ENCODE measurements at places on chromosomes 16 and 17.

- DNase-seq: no peak
Observed at GRCh38 chr17:49005140-49005539, 8.0 kb downstream of the IGF2BP1 start.

- no peak for DNase-seq
Observed at GRCh38 chr17:70109497-70109896, 34.5 kb downstream of the KCNJ16 start.

DNA sequence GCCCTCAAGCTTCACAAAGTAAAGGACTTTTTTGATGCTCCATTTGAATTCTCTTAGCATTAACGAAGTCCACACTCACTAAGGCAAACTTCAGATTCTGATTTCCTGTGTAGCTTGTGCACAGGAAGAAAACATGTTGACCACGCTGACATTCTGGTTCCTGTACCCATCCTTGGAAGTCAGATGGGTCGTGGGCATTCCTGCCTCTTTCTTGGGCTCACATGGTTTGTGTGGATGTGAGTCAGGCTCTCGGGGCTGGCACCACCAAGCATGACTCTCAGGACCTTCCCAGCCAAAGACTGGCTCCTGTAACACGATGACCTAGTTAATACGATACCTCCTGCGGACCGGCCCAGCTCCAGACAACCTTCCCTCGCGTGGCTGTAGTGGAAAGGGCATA, 32.8 kb downstream of the ARSG start:
- no peak for DNase-seq

DNA sequence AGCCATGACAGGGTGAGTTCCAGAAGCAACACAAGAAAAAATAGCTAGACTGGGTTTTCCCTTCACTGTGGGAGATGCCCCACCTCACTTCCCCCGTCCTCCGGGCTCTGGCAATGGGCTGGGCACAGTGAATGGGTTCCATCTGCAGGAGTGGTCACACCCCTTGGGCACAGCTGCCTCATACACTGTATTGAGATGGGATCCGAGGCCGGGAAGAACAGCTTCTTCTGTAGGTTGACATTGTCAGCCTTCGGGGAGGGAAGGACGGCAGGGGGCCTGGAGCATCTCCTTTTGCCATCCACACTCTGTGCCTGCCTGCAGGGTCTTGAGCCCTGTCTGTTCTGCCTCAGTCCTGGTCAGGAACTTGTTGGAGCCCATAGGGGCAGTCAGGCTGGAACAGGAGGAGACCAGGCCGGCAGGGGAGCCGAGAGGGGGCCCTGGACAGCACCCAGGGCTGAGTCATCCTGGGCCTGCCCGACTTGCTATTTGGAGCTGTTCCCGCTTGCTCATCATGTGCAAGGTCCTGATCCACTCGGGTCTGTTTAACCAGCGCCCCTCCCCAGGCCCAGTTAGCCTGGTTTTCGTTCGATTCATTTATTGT, 286.7 kb downstream of the SEC14L1 start:
- no peak for DNase-seq

DNA sequence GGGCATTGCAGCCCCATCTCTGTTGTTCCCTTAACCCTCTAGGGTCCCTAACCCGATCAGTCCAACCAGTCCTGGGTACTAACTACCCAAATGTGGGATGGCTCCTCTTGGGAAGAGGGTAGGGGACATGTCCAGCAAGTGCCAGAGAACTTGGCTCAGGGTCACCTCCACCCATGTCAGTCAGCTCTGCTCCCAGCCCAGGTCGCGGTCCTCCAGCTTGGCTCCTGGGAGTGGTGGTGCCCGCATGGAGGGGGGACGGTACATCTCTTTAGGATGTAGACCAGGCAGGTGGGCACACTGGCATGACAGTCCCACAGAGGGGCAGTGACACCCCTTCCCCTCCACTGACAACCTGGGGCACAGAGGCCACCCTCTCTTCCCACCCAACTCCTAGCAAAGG, 6.0 kb downstream of the TMUB2 start:
- no peak for DNase-seq

DNA sequence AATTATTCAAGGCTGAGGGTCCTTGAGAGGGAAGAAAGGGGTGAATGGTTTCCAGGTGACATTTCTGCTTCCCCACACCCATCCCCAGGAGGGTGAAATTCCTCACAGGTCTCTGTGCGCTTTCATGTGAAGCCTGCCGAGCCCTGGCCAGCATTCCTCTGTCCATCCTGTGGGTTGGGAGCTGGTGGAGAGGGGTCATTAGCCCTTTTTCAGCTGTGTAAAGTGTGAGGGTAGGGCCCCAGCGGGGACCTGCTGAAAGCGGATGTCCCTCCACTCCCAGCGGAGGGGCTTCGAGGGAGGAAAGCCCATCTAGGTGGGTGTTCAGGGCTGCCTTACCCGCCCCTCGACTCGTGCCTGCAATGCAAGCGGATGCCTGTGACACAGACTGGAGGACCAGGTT, 53.3 kb upstream of the DLX4 start:
- no peak for DNase-seq

DNA sequence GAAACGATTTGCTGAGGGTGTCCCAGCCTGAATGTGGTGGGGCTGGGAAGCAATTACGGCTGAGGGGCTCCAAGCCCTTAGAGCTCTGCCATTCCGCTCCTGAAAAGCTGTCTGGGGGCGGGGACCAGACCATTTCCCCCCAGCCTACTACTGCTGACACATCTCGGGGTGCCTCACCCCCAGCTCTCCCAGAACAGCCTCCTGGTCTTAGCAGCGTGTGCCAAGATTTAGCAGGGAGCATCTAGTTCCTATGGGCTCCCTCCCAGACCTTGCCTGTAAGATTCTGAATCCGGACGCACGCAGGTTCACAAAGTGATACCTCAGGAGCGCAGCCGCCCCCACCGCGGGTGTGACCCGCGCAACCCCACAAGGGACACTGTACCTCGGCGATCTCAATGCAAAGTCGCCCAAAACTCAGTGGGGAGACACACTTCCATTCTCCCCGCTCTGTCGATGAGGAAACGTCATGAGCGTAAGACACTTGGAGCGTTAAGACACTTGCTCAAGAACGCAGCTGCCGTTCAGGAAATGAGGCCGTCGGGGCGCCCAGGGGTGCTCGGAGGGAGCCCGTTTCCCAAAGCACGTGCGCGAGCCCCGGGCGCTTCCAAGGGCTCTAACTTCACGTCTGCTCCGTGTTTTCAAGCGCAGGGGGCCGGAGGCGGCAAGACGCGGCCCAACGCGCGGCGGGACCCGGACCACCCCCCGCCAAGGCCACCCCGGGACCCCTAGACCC, 629 bp downstream of the GEMIN4 start:
- DNase-seq: no peak

DNA sequence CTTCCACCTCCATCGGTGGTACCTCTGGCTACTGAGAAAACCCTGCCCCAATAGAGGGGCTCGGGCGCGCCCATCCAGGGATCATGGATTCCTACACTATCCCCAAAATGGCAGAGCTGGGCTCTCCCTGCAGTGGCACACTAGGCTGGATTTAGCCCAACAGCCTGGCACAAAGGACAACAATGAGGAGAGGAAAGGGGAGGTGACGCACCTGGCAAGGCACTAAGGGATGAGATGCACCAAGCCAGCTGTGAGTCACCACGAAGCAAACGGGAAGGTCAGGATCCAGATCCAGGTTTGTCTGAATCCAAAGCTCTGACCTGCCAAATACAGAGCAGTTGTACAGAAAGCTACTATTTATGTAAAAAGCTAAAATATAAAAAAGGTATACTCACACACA, 18.1 kb downstream of the UBE2O start:
- no peak for DNase-seq

DNA sequence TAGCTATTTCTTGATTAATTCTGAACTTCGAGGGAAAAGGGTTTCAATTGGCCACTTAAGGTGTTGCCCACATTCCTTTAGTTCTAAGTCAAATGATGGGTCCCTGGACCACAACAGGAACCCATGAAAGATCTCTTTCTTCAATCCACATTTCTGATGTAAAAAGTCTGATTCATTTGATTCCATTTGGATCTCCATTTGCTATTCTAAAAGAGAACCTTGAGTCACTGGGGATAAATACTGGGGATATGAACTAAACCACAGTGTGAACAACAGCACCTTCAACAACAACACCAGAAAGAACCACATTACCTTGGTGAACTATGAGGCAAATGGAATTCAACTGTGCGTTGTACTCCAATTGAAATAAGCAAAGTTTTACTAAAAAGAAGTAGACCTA, 108.9 kb upstream of the IRX5 start:
- DNase-seq: no peak

DNA sequence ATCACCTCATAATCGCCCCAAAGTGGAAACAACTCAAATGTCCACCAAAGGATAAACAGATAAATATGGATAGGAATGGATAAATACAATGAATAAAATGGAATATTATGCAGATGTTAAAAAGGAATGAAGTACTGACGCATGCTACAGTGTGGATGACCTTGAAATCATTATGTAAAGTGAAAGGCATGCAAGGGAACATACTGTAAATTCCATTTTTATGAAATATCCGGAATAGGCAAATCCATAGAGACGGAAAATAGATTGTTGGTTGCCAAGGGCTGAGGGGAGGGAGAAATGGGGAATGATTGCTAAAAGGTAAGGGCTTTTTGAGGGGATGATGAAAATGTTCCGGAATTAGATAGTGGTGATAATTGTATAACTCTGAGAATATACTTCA, 36.0 kb downstream of the STAT5B start:
- no peak for DNase-seq

DNA sequence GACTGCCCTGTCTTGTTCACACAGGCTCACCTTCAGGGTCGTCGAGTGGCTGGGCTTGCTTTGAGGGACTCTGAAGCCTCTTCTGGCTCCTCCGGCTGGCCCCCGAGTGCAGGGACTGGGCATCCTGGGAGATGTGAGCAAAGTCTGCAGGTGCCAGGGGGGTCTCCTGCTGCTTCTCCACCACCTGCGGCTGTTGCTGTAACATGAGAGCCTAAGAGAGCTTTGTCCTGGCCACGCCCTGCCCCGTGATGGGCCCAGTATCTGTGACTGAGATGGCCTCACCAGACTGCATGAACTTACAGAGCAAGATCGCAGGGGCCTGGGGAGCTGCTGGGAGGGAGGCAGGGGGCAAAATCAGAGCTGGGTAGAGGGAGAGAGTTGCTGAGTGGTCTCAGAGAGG, 12.5 kb downstream of the ERN2 start:
- DNase-seq: no peak

DNA sequence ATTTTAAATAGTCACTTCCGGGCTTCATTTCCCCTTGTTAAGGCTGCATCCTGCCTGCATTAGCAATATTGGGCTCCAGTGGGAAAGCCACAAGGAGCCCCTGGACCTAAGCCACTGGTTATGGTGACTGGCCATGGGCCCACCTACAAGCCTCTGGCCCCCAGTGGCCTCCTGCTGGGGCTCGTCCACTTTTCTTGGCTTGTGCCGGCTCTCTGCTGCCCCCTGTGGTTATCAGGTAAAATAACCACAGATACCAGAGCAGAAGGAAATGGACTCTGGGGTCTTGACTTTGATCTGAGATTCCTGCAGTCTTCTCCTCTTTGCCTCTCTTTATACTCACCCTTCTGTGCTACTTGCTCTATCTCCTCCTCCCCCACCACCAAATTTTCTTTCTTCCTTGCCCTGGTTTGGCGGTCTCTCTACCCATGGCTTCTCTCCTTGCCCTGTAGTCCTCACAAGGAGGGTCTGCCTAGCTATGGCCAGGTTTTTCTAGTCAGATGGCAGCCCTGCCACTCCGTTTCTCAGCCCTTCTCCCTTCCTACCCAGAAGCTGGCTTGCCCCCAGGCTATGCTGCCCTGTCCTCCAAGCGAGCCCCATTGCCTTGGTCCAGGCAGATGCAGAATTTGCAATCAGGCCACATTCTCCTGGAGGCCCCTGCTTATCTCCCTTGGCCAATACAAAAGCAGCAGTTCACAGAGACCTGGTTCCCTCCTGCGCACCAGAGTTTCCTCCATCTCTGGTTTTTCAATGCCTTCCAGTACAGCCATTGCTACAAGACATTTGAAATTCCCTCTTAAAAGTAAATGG, 82.9 kb upstream of the RCVRN start:
- DNase-seq: no peak

DNA sequence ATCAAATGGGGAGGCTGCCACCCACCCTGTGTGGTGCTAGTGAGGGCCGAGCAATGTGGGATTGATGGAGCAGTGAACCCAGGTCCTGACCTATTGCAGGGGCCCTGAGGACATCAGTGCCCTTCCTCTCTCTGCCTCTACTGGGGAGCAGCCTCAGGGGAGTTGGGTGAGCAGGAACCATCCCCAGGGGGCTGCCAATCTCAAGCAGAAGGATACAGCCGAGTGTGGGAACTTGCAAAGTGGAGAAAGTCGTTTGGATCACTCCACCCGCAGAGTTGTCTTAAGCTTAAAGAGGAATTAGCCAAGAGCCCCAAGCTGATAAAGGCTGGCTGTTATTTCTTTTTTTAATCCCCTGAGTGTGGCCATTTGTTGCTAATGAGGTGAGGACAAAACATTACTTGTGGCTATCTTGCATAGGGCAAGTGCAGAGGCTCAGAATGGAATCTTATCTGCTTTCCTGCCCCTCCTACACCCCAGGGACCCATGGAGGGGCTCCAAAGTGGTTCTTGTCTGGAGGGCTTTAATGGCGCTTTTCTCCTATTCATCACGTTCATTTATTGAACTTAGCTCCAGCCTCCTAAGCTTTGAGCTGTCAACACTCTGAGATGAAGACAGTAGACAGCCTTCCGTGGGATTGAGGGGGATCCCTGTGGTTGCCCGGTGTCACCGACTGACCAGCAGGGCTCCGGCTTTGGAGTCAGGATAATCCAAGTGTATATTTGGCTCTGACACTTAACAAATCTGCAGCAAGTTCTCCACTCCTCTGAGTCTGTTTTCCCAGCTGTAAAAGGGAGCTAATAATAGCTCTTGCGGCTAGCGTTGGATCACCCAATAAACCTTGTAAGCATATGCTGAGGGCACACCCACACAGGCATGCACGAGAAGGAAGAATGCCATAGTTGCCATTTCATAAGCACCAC, 45.1 kb downstream of the MYH11 start:
- DNase-seq: peak; percentile 53

DNA sequence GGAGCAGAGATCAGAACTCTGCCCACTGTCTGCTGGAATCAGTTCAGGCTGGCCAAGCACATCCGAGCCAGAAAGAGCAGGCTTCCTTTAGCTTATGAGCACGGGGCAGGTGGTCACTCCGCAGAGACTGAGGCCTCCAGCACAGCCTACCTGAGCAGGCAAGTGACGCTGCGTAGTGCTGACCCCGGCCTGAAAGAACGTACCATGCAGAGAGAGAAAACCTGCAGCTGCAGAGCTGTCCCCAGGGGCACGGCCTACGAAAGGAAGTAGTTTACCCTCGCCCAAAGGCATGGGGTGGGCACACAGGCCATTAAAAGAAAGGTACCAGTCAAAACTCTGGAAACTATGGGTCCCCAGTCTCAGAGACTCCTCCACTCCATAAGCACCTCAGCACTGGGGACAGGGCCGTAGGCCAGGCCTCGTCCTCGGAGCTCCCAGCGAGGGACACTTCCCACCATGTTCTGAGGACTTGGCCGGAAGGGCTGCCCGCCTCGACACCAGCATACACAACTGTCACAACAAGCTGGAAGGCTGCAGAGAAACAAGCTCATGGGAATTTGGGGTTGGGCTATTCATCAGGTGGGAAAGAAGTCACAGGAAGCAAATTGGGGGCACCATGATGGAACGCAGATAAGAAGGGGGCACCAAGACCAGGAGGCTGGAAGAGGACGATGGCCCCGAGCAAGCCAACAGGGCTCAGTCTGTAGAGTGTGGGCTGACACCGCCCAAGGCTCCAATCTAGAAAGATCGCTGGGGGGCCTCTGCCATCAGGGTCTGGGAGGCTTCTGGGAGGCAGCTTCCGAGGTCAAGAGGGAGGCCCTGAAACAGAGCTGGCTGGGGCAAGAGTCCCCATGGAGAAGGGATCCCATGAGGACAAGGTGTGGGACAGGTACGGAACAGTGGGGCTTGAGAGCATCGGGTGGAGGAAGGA, 21.2 kb downstream of the MEAK7 start:
- peak; percentile 87 for DNase-seq

- no peak for DNase-seq
Observed at GRCh38 chr16:79370736-79371135, 229.8 kb downstream of the MAF start.
